ENCODE measurements at places on chromosomes 6 and 20.

DNA sequence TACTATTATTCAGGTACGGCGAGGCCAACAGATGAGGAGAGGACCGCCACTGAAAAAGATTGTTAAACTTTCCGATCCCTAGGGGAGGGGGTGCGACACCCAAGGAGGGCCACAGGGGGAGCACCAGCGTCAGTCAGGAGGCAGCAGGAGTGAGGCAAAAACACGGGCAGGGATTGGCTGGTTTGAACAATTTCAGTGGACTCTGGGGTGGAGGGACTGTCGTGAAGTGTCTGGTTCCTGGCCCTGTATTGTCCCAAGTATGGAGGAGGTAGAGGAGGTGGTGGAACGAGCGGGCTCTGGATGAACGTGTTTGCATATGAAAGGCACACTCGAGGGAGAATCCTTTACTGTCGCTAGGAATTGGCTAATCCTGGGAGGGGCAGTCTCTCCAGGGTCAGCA lies 32.5 kb upstream of the MCUR1 start:
- no peak for DNase-seq

GRCh38 chr6:166842607-166843006 lies 113.7 kb downstream of the RNASET2 start:
- DNase-seq = no peak

- peak; percentile 18 for DNase-seq
Measured at GRCh38 chr6:155351273-155352129, 37.2 kb upstream of the TFB1M start.

GRCh38 chr6:1820165-1820564 lies 210.4 kb downstream of the FOXC1 start:
- DNase-seq = no peak

DNA sequence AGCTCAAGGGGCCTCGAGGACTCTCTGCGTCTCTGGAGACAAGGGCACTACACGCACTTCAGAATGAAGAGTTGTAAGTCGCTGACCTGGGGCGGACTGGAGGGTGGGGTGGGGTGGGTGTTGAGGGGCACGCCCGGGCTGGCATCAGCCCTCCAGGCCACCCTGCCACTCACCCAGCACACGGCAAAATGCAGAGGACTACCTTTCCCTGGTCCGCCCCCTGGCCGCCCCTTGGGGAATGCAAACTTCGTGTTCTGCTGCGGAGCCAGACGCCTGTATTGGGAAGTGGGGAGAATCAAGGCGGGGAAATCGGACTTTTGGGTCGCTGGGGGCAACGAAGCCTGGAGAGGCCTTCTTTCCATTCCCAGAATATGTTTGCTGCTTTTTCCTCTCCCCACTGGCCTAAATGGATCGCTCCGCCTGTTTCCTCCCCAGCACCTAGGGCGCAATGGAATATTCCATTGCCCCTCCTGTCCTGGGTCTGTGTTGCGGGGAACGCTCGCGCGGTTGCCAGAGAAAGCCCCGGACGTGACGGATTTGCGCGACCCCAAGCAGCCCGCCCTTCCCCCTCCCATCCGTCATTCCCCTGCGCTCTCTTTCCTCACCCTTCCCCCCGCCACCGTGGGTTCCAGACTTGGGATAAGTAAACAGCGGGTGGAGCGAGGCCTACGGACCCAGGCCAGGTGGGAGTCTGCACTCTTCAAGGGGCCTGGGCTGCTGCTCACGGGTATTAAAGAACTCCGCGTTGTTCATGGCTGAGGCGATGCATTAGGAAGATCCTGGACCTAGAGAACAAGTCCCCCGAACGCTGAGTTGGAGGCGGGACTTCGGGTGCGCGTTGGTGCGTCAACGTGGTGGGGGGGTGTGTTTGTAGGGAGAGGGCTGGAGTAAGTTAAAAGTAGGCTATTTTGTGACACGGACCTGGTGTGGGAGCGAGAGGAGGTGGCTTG lies at the start of gene PPT2:
TSS of gene PPT2 (plus strand) at position 578 of the 950 bp plus-strand sequence. CDS start 454 bp downstream, outside the sequence.
- DNase-seq = no peak

- DNase-seq = no peak
Measured at GRCh38 chr6:131255434-131255833, 120.2 kb downstream of the AKAP7 start.

GRCh38 chr6:20985821-20986220 lies 451.6 kb downstream of the CDKAL1 start:
- DNase-seq = no peak

DNA sequence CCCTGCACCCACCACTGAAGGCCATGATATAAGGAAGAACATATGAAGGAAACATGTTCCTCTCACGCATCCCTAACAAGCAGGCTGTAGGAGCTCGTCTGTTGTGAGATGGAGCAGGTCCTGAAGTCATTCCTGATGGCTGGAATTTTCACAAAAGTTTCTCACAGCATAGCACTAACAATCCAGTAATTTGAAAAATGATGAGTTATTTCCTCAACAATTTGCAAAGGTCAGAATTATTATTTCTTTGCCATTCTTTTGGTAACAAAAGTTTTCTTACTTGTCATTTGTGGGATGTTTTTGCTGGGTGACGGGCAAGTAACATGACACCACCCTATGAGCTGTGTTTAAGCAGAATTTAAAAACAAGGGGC lies 27.6 kb upstream of the FRMD1 start:
- DNase-seq = no peak

- no peak for DNase-seq
Measured at GRCh38 chr20:41001497-41001896, 27.1 kb upstream of the TOP1 start.

GRCh38 chr6:83590416-83590815 lies 78.1 kb downstream of the PRSS35 start:
- no peak for DNase-seq

GRCh38 chr6:83860359-83860755 lies 868 bp downstream of the CYB5R4 start:
- DNase-seq = no peak

- DNase-seq = no peak
Measured at GRCh38 chr6:64330694-64331307, 695.2 kb downstream of the PHF3 start.

DNA sequence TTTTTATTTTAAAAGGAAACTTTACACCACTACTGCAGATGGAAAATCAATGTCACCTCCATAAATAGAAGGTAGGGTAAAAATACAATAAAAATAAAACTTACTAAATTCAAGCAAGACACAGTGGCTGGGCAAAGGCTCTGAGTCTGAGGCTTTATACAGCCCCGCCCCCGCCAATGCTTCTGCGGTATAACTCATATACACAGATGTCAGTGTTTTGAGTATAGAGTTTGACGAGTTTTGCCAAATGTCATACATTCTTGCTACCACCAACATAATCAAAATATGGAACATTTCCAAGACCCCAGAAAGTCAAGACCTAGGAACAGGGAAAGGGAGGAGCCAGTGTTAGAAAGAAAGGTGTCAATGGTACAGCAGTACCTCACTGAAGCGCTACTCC lies 12.8 kb downstream of the NFATC2 start:
- DNase-seq = no peak

GRCh38 chr6:131989036-131989435 lies 37.9 kb upstream of the CCN2 start:
- no peak for DNase-seq

DNA sequence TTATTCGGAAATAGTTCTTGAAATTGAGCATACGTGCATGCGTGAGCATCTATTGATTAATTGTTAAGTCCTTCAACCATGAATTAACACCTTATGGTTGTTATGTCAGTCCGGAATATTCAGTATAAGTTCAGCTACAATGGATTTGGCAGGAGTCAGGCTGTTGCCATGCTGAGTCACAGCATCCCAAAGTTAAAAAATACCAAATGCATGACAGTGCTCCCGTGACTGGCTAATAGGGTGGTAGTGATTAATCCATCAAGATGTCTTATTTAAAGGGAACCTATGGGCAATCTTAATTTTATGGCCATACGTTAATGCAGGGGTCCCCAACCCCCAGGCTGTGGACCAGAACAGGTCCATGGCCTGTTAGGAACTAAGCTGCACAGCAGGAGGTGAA lies 10.5 kb downstream of the RAE1 start:
- DNase-seq = no peak

GRCh38 chr6:169167581-169168301 lies 85.9 kb downstream of the THBS2 start:
- DNase-seq = no peak

DNA sequence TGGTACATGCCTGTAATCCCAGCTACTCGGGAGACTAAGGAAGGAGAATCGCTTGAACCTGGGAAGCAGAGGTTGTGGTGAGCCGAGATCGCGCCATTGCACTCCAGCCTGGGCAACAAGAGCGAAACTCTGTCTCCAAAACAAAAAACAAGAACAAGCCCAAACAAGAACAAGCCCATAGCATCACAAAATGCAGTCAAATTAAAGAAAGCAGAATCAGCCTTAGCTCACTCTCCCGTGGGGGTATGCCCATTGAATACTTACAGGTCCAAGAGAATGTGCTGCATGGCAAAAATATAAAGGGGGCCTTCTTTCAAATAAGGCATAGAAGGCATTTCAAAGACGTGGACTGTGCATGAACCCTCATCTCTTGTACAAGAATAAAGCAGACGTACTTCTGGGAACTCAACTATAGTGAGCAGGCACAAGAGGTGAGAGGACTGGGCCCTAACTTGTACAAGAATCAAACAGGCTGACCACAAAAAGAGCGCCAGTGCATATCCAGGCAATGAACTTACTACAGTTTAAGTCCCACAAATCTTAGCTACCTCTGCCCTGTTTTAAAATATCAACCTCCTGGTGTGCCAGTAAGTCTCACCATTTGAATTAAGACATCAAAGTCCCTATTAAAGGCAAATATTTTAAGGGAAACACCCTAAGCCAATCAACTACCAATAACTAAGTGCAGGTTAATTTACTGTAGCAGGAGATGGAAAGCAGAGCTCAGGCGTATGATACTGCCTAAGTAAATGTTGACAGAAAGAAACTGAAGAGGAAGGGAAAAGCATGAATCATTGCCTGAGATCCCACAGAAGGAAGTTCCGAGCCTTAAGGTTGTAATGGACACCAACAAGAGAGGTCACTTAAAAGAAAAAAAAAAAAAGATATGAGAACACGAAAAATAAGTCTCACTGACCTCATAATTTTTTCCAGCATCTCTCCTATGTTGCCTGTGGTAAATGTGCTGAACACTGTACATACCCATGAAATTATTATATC lies 37.4 kb downstream of the TOMM6 start:
- no peak for DNase-seq

DNA sequence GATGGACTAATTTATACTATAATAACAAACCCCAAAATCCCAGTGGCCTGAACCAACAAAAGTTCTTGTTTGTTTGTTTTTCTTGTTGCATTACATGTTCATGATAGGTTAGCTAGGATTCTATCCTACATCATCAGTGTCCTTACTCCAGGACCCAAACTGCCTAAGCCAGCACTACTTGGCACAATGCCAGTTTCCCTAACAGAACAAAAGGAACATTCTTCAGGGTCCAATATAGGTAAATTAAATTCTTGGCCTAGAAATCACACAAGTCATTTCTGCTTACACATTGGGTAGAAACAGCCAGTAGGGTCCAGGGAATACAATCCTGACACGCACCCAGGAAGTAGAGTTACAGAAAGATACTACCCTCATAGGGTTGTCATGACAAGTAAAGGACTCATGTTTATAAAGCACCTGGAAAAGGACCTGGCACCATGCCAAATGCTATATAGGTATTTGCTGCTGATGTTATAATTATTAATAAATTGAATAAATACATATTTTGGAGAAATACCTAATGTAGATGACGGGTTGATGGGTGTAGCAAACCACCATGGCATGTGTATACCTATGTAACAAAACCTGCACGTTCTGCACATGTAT lies 38.8 kb downstream of the RCAN2 start:
- DNase-seq = no peak

- no peak for DNase-seq
Measured at GRCh38 chr20:58241766-58242465, 13.5 kb upstream of the ANKRD60 start.

DNA sequence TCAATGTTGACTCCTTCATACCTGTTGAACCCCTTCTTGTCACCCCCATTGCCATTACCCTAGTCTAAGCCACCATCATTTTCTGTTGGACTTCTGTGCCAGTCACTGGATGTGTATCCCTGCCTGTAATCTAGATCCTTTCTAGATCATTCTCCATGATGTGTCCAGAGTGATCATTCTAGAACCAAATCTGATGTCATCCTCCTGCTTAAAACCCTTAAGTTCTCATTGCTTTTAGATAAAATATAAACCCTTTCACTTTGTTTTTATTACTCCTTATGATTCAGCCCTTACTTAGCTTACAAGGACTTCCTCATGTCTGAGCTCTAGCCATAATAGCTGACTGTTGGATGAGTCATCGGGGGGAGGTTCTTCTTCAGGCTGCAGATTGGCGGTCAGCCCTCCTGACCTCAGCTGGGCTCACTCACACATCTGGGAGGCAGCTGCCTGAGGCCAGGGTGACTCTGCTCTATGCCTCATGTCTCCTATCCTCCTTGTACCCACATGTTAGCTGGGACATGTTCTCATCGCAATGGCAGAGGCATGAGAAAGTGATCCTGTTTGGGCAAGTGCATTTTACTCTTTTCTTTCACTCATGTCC lies 287.6 kb downstream of the ESR1 start:
- no peak for DNase-seq

GRCh38 chr6:87945181-87945580 lies 102.5 kb upstream of the SPACA1 start:
- DNase-seq = no peak

- no peak for DNase-seq
Measured at GRCh38 chr6:134802426-134803058, 147.4 kb downstream of the ALDH8A1 start.

DNA sequence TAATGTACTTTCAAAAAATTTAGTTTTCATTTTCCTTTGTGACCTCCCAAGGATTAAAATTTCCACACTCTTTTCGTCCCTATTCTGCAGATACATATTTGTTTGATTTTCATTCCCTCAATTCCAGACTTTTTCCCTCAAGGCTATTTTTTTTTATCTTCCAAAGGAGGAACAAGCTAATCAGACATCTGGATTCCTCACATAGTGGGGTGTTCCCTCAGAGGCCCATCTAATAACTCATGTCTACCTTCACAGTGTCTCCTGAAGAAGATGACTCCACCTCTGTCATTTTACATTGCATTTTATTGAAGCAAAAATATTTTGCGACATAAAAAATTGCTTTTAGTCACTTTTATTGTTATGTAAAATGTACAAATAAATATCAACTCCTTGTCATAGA lies 122.2 kb downstream of the RFPL4B start:
- DNase-seq = no peak

GRCh38 chr6:10882657-10883171 lies 873 bp upstream of the GCM2 start:
- no peak for DNase-seq

- no peak for DNase-seq
Measured at GRCh38 chr6:7469696-7470095, 71.8 kb upstream of the DSP start.

- no peak for DNase-seq
Measured at GRCh38 chr6:33985313-33985751, 160.6 kb downstream of the GRM4 start.

DNA sequence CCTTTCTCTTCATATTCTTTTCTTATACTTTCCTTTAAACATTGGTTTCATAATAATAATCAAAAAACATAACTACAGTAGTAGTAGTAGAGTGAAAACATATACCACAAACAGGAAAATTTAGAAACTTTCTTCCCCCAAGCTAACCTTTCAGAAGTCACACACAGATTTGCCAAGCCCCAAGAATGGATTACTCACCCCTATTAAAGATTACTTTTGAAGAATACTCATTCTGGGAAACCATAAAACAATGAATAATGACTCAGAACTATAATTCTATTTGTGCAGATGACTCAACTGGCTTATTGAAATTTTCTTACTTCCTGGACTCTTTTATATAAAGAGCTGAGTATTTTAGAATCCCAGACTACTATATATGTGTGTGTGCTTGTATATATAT lies 119.4 kb upstream of the GJE1 start:
- no peak for DNase-seq
